ENCODE measurements at places on chromosomes 3 and 15. TPM values are rescaled to one million over a fixed set of nuclear protein-coding genes. Genes with fewer than 3 reads are reported as not detected.

The GPR62 gene
- not detected for total RNA-seq

DNA sequence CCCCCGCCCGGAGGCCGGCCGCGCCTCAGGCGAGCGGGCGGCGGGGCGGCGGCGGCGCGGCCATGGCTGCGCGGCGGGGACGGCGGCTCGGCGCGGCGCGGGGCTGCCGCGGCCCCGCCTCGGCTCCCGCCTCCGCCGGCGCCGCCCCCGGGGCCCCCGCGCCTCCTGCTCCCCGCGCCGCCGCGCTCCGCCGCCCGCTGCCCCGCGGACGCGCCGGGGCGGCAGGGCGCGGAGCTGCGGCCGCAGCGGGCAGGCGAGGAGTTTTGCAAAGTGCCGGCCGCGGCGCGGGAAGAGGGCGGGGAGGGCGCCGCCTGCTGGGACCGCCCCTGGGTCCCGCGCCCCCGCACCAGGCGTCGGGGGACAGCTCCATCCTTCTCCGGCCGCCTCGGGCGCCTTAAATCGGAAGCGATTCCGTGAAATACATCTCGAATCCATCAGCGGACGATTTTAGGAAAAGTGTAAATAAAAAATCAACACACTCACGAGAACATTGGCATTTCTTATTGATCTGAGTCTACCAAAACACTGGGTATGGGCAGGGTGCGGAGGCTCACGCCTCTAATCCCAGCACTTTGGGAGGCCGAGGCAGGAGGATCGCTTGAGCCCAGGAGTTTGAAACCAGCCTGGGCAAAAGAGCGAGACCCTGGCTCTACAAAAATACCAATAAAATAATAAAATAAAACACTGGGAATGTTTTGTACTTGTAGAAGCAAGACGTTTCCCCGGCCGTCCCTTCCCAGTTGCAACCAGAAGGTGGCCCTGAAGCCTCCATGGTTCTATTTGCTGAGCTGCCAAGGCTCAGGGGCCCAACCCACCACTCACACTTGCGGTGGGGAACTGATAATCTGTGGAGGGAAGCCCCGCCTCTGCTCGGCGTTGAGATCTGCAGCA lies 136.9 kb downstream of the NUP210 start:
- no peak for DNase-seq

DNA sequence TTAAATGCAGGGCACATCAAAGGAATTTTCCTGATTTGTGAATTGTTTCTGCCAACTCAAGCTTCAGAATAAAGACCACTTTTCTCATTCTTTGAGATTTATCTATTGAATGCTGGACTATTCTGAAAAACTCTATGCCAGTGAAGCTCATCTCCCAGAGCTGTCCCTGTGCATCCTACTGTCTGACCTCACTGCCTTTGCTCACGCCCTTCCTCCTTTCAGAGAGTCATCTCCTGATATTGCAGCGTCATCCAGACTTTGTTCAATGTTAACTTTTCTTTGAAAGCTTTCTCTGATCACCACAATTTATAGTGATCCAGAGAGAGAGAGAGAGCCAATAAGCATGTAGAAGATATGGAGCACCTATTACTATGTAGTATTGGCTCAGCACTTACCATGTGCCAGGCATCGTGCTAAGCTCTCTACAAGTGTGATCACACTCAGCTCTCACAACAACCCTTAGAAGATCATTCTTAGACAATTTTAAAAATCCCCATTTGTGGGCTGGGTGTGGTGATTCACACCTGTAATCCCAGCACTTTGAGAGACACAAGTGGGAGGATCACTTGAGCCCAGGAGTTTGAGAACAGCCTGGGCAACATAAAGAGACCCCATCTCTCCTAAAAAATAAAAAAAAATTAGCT lies 30.2 kb upstream of the TLE3 start:
- DNase-seq, result no peak

DNA sequence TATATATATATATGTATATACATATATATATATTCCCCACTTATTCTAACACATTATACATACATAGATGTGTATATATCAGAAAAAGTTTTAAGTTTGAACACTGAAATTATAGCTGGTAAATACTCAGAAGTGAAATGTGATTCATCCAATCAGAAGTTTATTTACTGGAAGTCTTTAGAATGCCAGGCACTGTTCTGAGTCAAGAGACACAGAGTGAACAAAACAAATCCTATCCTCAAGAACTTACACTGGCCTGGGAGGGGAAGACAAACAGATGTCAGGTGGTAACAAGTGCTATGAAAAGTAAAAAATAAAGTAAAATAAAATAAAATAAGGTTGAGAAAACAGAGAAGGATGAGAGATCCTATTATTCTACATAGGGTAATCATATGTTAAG lies 13.4 kb downstream of the DHX36 start:
- no peak for DNase-seq

DNA sequence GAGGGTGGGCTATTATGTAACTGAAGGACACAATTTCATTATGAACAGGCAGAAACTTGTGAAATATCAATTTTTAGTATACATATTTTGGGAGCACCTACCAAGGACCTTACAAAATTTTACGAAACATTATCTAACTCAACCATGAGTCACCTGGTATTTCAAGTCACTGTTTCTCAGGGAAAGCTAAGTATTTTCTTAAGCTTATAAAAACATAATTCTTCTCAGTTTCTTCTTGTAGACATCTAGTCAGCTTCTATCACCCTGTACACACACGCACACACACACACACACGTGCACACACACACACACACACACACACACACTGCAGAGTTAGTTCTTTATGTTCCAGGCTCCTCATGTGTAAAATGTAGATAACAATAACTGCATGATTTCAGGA lies 658.3 kb downstream of the TUSC7 start:
- DNase-seq, result no peak

GRCh38 chr15:31005660-31006059 lies 14.2 kb upstream of the MTMR10 start:
- DNase-seq, result no peak

- no peak for DNase-seq
Observed at GRCh38 chr3:30604093-30604492, 2.3 kb upstream of the TGFBR2 start.

- DNase-seq, result no peak
Observed at GRCh38 chr3:6671363-6671762, 189.6 kb upstream of the GRM7 start.

Data from astrocyte (in vitro differentiated cells and primary cell).